Activated T-helper 1 cell treated with Interleukin-2 at 50 U/mL for 16 hours (primary cell): ENCODE measurements at places on chromosomes 3 and 15.
A peak's percentile ranks its signal among the peaks of the same experiment; 100 is the strongest.

- DNase-seq = no peak
Observed at GRCh38 chr3:101690972-101691371, 4.5 kb upstream of the RPL24 start.

GRCh38 chr3:36401056-36401455 is 20.8 kb downstream of the STAC start:
- no peak for DNase-seq

DNA sequence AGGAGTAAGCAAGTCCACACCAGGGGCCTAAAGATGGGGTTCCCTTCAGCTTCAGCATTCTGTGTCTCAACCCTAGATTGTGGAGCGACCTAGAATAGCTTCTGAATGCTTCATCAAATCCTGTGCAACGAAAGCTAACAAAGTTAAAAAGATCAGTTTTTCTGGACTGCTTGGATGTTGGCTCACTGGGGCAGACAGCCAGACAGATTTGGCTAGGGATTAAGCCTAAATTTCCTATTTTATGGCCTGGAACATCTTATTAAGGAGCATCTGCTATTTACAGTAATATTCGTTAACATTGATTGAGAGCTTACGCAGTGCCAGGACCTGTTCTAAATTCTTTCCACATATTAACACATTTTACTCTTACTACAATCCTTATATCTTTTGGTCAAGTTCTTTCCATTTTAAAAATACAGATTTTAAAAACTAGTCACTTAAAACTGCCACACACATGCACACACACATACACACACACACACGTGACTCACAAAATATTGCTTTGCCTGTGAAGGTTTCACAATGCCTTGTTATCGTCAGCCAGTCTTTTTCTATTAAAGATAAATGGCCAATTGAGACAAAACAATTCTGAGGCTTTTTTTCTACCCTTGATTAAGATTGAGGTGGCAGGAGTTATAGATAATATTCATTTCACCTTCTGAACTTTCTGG is 173.3 kb upstream of the SNTN start:
- DNase-seq = no peak

DNA sequence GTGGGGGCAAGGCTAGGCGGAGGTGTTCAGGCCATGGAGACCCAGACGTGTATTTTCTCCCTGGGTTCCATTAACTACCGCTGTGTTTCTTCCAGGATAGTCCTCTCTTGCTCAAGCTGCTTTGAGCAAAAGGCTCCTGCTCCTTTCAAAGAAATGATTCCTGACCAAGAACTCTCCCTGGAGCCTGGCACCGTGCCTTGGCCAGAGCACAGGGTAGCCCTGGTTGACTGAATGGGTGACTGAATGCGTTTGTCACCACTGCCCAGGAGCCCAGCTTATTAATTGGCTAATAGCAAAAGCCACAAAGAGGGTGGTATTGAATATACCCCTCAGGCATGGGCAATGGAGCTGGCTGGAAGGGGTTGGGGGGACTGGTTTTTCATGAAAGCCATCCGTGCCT is 13.9 kb downstream of the RASGRF1 start:
- no peak for DNase-seq

DNA sequence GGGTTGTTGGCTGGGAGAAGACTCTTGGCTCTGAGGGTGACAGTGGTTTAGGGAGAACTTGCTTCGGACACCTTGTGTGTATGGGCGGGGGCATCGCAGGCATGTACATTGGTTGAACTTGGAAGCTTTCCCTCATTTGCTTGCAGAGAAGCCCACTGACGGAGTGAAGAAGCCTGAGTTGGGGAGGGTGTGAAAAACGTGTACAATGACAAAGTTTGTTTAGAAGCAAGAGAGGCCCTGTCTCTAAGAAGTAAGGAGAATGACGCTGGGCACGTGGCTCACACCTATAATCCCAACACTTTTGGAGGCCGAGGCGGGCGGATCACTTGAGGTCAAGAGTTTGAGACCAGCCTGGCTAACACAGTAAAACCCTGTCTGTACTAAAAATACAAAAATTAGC is 13.7 kb downstream of the LIMD1 start:
- no peak for DNase-seq

DNA sequence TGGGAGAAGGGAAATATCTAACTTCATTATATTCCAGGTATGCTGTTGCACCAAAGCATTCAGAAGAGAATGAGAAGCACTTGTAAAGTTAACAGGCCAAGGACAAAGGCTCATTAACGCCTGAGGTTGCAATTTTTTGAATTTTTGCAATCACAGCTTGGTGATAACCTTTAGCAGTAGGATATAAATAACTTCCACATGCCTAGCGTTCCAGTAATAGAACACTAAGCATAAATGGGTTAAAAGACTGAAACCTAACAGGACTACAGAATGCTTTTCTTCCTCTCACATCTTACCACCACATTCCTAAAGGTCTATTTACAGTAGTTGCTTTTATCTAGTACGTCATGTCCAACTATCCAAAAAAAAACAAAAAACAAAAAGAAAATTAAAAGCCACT is 57.4 kb upstream of the IMPG2 start:
- no peak for DNase-seq

- peak; percentile 74 for DNase-seq
Observed at GRCh38 chr15:31434588-31435260, 108.1 kb downstream of the KLF13 start.

DNA sequence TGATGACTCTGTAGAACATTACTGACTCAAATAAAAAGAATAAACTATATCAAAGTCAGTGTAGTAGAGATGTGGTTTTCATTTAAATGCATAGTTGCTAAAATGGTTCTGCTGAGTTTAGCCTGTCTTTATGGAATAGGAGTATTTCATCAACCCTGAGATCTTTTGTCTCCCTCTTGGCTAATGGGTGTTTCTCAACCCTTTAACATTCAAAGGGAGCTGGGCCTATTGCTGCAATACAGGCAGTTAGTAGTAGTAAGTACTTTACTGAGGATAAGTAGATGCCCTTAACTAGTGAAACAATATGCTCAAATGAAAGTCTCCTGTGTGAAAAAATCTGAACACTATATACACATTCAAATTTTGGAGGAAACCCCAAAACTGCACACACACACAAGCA is 184.7 kb upstream of the TTC14 start:
- DNase-seq = no peak

DNA sequence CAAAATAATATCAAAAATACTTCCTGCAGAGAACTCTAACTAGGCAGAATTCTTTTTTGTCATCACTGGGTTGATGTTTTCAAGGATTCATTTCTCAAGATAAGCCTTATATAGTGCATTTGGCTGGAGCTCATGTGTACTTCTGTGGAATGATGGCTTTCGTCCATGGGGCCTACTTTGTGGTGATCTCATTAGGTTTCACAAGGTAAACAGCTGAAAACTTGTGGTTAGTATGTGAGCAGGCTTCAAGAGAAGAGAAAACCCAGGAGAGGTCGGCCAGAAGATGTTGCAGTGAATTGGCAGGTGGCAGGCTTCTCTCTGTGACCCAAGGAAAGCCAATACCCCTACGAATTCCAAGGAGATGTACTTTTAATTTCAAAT is 121.4 kb upstream of the PHLDB2 start:
- DNase-seq = no peak

GRCh38 chr15:68209735-68210408 is 4.7 kb upstream of the CALML4 start:
- DNase-seq = no peak

DNA sequence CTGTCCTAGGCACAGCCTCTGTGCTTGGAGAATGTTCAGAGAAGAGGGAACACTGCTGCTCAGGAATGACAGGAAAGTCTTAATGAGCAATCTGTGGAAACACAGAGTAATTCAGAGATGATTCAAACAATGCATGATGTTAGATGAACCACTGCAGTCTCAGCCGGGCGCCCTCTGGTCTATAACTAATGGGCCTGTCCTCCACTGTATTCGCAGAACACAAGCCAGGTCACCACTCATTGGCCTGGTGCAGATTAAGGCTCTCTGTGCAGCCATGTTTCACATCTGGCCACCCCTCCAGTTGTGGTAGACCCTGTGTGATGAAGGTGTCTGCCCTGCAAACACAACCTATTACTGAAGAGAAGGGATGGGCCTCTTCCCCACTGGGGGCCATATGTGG is 281.7 kb upstream of the ROPN1 start:
- no peak for DNase-seq
